ENCODE measurements at places on chromosomes 5 and 9. TPM values are rescaled to one million over a fixed set of nuclear protein-coding genes. Genes with fewer than 3 reads are reported as not detected.

DNA sequence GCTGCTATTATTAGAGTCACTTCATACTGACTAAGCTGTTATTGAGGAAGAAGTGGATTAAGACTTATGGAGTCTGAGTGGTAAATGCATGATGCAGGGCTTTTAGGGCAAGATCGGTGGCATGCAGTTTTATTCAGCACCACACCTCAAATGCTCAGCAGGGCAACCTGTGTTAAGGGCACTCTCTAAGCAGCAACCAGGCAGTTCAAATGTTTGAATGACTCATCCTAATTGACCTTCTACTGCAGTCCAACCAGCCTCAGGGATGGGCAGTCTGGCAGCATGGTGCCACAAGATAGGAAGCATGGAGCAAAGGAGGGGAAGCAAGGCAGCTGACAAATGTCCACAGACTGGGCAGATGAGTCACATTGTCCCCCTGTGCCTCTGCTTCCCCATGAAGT, 80.2 kb upstream of the MIER3 start:
- peak; percentile 20 for DNase-seq

- no peak for DNase-seq
Measured at GRCh38 chr9:720239-720881, 121.1 kb upstream of the DMRT1 start.

- DNase-seq = no peak
Measured at GRCh38 chr9:21552244-21553170, 70.4 kb upstream of the IFNE start.

DNA sequence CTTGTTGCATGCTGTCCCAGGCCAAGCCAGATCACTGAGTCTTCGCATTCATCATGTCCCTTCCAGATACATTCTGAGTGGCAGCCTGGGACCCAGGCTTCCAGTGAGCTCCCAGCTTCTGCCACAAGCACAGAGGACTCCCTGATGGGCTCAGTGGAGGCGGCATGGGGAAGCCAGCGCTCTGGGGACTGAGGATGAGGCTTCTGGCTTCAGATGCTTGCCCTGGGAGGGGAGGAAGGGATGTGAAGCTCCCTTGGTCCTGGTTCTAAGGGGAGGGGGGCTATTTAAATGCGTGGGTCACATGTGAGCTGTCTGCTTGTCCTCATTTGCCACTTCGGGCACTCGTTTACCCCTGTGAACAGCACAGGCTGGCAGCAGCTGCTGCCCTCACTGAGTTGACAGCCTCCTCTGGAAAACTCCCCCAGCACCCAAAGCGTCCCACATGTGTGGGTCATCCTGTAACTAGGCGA, 174.0 kb downstream of the NR3C1 start:
- no peak for DNase-seq

DNA sequence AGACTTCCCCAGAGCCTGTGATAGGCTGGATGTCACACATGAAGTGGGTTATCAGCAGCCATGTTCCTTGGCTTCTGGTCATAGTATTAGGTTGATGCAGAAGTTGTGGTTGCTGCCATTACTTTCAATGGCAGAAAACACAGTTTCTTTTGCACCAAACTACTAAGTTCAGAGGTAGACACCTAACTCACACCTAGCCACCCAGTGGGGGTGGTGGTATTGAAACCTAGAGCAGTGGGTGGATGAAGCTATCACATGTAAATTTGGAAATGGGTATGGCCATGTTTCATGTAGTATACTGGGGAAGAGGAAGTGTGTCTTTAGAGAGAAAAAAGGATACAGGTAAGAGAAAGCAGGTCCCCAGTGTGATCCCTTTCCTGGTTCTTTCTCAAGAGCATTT, 347.9 kb upstream of the SEMA6A start:
- no peak for DNase-seq

DNA sequence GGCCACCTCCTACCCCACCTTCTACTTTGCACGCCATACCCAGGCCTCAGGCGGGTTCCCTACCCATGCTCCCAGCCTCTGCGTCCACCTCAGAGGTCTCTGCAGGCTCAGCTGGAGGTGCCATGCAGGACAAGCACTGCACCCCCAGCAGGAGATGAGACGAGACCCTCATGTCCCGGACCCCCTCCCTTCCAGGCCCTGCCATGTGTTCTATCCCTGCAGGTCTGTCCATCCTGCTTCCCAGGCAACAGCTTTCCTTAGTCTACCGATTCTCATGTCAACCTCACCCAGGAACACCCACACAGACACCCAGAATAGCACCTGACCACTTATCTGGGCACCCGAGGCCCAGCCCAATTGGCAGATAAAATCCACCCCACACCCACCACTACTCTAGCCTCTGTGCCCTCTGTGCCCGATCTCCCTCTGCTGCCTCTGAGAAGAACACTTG, 52.1 kb downstream of the SEMA4D start:
- no peak for DNase-seq

DNA sequence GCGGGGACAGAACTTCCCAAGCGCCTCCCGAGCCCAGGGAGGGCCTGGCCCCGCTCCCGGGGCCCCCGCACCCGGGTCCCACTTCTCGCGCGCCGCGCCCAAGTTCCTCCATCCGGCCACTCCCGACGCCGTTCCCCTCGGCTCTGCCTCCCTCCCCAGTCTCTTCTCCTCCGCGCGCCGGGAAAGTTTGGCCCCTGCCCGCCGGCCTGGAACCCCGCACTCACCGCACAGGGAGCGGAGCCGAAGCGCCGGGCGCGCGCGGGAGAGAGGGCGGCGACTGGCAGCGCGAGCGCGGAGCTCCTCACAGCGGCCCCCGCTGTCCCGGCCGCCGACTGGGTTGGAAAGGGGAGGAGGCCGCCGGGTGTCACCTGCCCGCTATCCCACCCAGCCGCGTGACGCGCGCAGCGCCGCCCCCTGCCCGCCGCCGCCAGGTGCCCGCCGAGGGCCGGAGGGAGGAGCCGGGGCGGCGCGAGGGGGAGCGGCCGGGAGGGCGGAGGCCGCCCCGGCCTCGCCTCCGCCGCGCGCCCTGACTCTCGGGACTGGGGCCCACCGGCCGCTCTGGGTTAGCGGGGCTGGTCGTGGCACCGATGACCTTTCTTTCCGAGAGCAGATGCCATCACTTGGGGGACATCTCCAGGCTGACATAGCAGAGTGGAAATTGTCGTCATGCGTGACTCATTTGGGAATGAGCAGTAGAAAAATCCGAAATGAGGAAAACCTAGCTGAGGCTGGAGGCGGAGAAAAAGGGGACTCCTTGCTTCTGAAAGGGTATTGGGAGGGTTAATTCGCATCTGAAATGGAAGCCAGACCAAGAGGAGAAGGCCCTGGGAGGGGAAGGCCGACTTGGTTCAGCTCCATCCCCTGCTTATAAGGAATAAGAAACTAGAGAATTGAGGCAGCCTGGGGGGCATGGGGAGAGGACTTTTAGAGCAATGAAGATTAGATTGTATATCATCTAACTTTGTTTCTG, at the start of gene ELOVL7:
ELOVL7 (minus strand) TSS at position 334 of the 970 bp plus-strand sequence. CDS start 56,872 bp downstream, outside the sequence.
- peak; percentile 59 for DNase-seq

DNA sequence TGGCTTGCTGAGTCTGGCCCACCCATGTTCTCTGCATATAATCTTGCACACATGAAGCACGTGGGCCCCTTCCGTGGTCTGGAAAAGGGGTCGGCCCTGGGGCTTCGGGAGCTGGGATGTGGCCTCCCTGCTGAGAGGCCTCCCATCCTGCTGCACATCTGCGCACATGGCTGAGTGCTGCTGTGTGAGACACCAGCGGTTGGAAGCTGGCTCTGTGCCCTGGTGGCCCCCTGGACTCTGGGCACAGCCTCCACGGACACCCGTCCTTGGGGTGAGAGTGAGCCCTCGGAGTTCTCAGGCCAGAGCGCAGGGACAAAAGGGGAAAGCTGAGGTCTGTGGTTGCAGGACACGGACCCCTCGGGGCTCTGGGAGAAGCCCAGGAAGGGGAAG, 115.8 kb downstream of the RXRA start:
- no peak for DNase-seq

GRCh38 chr5:68725905-68726683, 367.7 kb upstream of the SLC30A5 start:
- DNase-seq = no peak

- DNase-seq = no peak
Measured at GRCh38 chr9:134895908-134896833, 15.6 kb downstream of the FCN2 start.

DNA sequence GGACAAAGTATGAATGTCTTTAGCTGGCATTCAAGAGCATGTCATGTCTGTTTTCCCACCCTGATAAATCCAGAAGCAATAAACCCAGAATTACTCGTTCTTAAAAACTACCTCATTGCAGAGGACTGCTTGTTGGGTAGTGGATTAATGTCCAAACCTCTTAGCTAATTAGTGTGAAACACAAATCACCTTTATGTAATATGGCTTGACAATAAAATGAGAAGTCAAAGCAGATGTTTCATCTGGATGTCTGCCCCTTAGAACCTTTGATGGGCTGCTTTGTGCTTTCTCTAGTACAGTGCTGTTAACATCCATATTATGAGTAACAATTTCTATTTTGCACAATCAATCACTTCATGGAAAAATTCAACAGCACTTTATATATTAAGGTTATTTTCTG, 149.1 kb upstream of the TUT7 start:
- DNase-seq = no peak

GRCh38 chr9:131961496-131961880, 118.2 kb downstream of the MED27 start:
- DNase-seq = no peak

GRCh38 chr5:118578093-118578492, 410.3 kb downstream of the DTWD2 start:
- no peak for DNase-seq

The PCDHGA2 gene
- polyA plus RNA-seq = 0.11 TPM

The GBGT1 gene
- polyA plus RNA-seq = not detected

The FAM193B gene
- polyA plus RNA-seq = 42.5 TPM

The TAF11L12 gene
- not detected for polyA plus RNA-seq

The OR1L4 gene
- polyA plus RNA-seq = not detected

All from HepG2 (cell line).